NCI-H446 treated with DMSO at 0.1 percent for 48 hours (cell line): ENCODE measurements at places on chromosomes 4 and X.

DNA sequence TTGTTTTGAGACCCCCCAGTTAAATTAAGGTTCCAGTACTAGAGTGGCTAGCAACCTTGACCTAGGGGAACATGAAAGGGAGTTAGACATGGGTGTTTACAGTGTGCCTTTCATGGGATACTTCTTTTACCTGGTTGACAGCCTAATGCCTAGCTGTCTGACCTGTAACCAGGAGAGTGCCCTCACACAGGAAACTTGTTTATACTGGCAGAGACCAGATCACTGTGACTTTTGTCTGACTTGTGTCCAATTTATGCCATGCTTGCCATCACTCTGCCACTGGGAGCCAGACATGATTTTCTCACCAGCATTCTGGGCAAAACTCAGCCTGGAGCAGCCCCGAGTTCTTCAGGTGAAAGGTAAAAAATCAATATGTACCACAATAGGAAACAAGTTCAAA lies 305.9 kb downstream of the CHIC1 start:
- no peak for DNase-seq

- DNase-seq, result no peak
These were observed at the start of gene TMPRSS11D for GRCh38 chr4:67883902-67884301. Gene TMPRSS11D, minus strand, starts transcription at chr4:67884002. Its CDS starts 69 bp downstream, at chr4:67883933.

DNA sequence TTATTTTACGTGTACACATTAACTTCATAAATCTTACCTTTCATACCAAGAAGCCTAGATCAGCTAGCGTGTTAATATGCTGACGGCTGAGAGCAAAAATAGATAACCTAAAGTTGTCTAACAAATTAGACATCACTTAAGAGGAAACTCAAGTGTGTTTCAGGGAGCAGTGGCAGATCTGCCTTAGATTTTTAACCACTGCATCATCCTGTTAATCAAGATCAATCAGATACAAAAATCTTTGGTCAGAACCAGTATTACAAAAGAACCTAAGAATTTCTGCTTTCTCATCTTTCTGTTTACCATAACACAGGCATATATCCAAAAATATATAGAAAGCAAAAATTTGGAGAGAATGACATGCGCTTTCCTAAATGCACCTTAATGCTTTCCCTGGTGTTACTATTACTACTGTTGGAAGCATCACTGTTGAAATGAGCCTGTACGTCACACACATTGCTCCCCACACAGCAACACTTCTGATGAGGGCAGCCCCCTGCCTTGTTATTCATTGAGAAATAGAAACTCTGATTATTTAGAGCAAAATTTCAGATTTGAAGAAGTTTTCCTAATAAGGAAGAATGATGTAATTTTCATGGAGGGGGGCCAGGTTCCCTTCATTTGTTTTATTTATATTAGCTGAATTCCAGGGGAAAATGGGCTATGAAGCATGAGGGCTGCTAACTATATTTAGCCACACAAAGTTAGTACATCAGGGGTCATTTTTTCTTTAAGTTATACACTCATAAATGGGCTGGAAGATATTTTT lies 152.3 kb downstream of the CBR4 start:
- no peak for DNase-seq

- DNase-seq, result no peak
These were observed 3.4 kb downstream of the TEX13B start for GRCh38 chrX:107978707-107979307.

DNA sequence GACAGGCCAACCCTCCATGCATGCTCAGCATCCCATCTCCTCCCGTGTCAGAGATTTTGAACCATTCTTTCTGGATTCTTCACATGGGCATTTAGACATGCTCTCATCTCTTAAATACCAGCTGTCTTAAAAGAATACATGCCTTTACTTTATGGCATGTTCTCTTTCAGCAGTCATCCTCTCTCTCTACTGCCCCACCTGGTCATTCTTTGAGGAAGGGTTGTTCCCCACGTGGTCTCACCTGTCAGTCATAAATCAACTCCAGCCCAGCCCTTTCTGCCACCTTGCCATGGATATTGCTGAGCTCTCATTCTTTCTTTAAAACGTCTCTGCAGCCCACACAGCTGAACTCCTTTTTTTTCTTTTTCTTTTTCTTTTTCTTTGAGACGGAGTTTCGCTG lies 111.3 kb downstream of the ARHGAP10 start:
- DNase-seq, result no peak

GRCh38 chr4:89954906-89955695 lies 60.4 kb downstream of the MMRN1 start:
- no peak for DNase-seq

- DNase-seq, result no peak
These were observed 9.4 kb downstream of the FNIP2 start for GRCh38 chr4:158778156-158778711.

DNA sequence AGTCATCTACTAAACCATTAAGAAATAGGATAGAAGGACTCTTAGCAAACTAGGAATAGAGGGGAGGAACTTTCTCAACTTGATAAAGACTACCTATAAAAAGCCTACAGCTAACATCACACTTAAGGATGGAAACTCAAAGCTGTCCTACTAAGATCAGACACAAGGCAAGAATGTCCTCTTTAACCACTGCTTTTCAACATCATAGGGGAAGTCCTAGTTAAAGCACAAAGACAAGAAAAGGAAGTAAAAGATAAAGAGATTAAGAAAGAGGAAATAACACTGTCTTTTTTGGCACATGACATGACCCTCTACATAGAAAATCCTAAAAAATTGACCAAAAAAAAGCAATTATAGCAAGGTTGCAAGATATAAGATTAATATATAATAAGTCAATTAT lies 136.6 kb downstream of the FBXW7 start:
- DNase-seq, result no peak

- no peak for DNase-seq
These were observed 5.6 kb downstream of the QRFPR start for GRCh38 chr4:121375262-121375661.

DNA sequence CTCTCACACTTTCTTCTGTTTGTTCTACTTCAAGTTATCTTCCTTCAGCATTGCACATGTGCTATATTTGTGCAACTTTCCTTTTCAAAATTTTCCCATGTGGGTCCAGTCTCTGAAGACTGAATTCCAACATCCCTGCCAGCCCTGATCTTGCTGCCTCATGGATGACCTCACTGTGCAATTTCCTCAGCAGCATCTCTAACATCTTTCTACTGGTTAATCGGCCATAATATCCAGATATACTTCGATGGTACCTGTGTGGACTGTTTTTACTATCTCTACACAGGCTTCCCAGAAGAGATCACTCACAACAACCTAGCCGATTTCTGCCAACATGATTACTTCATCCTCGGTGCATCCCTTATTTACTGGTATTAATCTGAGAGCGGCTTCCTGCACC lies 41.5 kb downstream of the GPM6A start:
- no peak for DNase-seq
